ENCODE measurements at places on chromosomes 2 and 18.
A peak's percentile ranks its signal among the peaks of the same experiment; 100 is the strongest.

- DNase-seq = no peak
These were observed 4.4 kb upstream of the ACKR3 start for GRCh38 chr2:236565212-236565611.

DNA sequence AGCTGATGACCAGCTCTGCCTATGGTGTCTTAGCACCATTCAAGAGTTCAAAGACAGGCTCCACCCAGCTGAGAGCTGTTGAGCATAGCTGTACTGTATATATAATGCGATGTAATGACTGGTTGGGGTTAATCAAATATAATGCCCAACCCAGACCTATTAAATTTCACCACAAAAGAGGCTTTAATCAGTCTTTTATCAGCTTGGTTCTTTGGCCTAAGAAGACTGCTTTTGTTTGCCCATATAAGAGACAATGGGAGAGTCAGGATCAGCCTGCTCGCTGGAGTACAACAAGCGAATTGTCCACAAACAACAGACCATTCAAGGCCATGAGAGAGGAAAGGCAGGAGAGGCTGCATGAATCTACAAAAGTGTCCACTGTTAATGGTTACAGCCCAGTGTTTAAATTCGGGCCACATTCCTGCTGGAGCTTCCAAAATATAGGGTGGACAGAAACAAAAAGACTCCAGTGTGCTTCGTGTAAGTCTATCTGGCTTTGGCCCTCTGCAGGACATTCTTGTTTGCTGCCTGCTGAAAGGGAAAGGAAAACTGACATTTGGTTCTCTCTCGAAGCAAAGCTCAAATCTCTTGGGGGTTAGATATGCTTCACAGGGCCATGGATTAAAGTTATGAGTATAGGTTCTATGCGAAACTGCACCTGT is 299.0 kb upstream of the FBXO11 start:
- no peak for DNase-seq

DNA sequence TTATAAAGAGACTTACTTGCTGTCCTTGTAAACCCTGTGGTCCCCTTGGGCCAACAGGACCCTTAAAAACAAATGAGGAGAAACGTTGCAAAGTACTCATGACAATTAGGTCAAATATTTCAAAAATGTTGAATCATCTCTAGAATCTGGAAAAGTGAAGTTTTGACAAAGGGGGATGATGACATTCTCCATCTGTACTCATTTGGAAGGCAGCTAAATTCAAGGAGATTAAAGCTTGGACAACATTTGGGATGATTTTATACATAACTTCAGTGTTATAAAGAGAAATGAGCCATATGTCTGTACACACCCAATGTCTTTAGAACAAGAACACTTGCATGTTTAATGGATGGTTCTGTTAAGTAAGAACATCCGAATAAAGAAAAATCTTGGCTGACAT is 92.9 kb downstream of the COL5A2 start:
- no peak for DNase-seq

DNA sequence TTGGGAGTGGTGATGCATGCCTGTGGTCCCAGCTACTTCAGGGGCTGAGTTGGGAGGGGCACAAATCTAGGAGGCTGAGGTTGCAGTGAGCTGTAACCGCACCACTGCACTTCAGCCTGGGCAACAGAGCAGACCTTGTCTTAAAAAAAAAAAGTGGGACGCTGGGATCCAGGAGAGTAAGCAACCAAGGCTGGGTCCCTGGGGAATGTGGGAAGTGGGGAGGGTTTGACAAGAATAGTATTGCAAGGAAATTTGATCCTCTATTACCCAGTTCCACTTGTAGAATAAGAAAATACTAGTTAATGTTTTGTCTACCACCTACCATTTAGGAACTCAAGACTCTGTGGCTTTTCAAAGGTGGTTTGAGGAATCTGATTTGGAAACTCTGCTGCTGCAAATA is 21.1 kb upstream of the DYTN start:
- no peak for DNase-seq

GRCh38 chr2:77054938-77055337 is 467.2 kb downstream of the LRRTM4 start:
- no peak for DNase-seq

DNA sequence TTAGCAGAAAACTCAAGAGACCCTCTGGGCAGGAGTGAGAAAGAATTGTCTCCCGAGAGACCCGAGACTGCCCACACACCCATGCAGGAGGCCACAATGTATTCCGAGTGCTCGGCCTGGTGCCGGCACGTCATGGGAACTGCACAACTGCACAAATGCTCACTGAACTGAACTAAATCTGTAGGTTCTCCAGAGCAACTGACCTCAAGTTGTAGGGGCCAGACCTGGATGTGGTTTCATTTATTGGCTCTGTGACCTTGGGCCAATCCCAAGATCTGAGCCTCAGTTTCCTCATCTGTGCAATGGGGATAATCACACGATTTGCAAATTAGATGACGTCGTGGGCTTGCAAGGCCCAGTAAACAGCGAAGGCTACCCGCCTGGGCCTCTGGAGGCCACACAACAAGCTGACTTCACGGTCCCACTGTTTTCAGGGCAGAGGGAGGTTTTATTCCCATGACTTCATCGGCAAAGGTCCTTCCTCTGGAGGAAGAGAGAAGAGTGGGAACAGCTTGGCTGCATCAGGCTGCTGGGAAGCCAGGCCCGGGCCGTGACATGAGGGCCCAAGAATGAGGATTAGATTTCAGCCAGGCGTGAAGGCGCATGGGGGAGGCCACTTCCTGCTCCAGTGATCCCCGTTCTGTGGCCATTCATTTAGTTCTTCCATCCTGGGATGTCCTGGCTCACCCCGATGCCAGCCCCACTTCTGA is 3.6 kb upstream of the ERFE start:
- DNase-seq = no peak

DNA sequence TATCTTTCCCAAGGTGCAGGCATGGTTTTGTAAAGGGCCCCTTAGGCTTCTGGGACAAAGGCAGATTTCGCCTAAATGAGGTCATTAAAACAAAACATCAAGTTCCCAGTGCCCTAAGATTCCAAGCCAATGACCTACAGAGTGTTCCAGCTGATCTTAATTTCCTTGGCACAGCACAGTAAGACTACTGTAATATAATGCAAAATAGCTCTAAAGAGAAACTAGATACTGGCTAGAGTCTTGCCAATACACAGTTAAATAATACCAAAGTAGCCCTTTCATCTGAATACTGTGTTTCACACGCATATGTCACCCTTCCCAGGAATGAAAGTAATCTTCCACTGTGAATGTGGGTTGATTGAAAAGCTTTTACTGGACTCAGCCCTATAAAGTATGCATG is 14.7 kb downstream of the GRB14 start:
- DNase-seq = no peak

DNA sequence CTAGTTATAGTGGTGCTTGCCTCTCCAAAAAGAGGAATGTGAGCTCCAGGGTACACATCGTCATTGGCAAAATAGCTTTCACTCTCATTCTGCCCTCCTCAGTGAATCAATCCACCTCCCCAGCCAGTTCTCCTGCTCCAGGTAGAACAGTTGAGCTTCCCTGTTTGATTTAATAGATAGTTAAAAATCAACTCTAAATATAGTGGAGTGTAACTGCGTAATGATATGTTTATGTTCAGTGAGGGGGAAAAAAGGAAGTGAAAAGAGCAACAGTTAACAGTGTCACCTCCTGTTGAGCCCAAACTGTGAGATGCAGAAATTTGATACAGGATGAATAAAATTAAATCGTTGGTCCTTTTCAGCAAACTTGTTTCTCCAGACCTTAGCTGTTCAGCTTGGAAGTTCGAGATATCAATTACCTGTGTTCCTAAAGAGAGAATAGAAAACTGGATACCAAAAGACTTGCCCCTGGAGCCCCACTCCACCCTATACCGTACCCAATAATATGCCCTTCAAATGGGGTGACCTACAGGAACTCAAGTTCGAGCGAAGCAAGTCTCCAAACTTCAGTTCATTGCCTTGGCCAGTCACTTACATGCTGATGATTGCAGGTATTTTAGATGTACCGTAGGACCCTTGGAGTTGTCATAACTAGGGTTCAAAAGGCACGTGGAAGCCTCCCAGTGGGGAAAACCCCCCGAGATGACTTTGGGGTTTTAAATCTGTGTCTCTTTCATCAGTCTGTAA is 708.4 kb downstream of the RNF144A start:
- DNase-seq = no peak

- no peak for DNase-seq
These were observed 31.5 kb downstream of the DOCK10 start for GRCh38 chr2:225010804-225011203.

GRCh38 chr2:239870863-239871262 is 154.3 kb downstream of the NDUFA10 start:
- DNase-seq = no peak

DNA sequence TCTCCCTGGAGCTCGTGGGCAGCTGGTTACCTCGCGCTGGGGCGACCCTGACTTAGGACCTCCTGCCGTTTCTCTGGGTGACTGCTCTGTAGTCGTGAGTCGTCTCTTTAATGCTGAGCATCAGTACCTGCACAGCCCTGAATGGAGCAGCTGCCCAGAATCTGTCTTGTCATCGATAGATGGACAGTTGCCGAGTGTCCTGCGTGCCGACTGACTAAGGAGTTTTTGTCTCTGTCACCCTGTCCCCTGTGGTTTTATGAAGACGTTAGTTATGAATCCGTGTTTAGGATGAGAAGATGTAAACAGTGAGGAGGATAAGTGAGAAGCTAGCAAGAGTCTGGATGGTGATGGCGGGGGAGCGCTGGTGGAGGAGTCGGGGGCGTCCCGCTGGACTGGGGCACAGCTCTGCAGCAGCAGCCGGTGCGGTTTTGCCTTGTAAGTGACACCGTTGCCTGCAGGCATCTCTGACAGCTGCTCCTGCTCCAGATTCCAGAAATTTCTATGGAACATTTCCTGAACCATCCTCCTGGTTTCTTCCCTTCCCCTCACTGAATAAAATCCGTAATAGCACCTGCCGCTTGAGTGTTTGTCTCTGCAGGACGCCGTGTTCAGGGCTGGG is 13.3 kb downstream of the AGAP1 start:
- DNase-seq = no peak

DNA sequence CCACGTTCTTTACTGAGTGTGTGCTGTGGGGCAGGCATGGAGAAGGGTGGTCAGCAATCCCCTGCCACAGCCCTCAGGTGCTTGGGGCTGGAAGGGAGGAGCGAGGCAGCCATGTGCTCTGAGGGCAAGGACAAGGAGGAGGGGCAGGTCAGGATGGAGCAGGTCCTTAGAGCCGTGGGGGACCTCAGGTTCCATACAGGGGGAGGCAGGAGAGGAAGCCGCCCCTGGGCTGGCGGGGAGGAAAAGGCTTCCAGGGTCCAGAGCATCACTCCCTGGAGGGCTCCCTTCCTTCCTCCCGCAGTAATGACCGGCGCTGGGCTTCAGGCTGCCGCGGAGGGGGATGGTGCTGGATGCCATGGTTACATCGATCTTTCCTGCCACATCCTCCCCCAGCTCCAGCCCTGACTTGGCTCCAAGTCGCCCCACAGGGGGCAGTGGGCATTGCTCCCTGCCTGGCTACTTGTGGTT is 6.6 kb downstream of the GAREM2 start:
- no peak for DNase-seq

DNA sequence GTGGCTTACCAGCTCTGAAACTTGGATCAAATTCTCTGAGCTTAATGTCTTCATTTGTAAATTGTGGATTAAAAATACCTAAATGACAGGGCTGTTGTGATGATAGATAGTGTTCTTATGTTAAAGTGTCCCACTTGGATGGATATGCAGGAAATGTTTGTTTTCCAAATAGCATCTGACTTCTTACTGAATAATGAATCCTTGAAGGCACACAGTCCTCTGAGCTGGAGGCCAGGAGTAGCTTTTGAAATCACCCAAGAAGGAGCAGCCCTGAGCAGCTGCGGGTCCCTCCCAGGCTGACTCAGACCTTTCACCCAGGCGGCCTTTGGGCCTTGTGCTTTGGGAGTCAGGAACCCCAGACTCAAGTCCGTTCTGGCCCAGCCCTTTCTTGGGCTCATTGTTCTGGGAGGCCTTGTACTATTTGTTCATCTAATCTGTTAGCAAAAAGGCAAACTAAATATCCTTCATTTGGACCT is 173.0 kb upstream of the GATA6 start:
- no peak for DNase-seq

DNA sequence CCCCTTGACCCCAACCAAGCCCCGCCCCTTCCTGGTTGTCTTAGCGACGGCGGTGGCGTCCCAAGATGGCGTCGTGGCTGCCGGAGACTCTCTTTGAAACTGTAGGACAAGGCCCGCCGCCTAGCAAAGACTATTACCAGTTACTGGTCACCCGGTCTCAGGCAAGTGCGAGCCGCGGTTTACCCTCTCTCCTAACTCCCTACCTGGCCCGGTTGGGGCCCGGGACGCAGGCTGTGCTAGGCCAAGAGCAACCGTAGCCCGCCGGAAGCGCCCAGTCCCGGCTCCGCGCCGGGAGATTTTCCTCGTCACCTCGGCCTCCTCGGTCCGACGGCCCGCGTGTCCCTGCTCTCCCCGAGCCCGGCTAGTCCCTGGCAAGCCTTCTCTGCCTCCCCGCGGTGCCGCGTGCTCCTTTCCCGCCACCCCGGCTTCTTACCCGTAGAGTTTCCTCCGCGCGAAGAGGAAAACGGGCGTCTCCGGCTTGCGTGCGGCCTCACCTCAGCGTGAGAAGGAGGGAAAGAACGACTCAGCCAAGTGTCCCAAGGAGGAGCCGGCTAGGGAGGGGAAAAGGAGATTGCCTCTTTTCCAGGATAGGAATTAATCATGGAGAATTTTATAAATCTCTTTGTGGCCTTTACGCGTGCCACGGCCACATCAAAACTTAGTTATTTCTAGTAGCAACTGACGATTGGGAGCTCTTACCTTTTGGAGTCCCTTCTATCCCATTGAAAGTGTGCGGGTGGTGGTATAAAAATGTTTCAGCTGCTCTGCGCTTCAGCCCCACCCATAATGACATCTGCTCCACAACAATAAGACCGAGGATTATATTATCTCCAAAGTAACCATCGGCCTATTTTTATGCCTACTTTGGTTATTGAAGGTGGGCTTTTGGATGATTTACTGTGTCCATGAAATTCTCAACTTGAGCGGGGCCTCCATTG is at the start of gene FBXO36:
FBXO36 (plus strand) TSS at position 55 of the 938 bp plus-strand sequence; CDS start at position 66, 11 bp downstream.
- DNase-seq = peak; percentile 75

- no peak for DNase-seq
These were observed 28.0 kb downstream of the GCG start for GRCh38 chr2:162123806-162124758.

GRCh38 chr2:199018826-199019225 is 438.9 kb downstream of the SATB2 start:
- no peak for DNase-seq

GRCh38 chr2:29583548-29584156 is 337.7 kb downstream of the ALK start:
- no peak for DNase-seq

DNA sequence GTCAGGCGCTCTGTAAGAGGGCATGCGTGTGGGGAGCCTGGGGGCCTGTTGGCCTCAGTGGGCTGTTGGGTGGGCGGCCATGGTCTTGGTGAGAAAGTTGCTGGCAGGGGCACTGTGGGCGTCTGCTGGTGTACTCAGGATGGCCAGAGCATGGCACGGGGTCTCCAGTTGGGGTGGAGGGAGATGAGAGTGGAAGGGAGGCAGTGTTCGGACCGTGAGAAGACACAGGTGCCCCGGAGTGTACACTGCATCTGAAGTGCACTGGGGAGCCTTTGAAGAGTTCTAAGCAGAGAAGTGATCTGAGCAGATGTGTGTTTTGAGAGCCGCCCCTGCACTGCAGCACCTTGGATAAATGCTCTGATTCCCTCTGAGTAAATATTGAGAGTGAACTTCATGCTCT is 150.8 kb downstream of the LDLRAD4 start:
- no peak for DNase-seq

- no peak for DNase-seq
These were observed 46.8 kb downstream of the GFPT1 start for GRCh38 chr2:69340101-69340775.

GRCh38 chr2:231222318-231223000 is 24.0 kb downstream of the ARMC9 start:
- DNase-seq = no peak

GRCh38 chr2:39080152-39080551 is 40.7 kb downstream of the SOS1 start:
- DNase-seq = no peak
